Natural killer cell (primary cell): ENCODE measurements at places on chromosomes 5 and 9. TPM values are rescaled to one million over a fixed set of nuclear protein-coding genes. Genes with fewer than 3 reads are reported as not detected.

GRCh38 chr9:109500421-109500974, 2.4 kb upstream of the PTPN3 start:
- no peak overlapping the region for H3K27ac ChIP-seq
- DNase-seq, result no peak
- no peak overlapping the region for H3K4me3 ChIP-seq

DNA sequence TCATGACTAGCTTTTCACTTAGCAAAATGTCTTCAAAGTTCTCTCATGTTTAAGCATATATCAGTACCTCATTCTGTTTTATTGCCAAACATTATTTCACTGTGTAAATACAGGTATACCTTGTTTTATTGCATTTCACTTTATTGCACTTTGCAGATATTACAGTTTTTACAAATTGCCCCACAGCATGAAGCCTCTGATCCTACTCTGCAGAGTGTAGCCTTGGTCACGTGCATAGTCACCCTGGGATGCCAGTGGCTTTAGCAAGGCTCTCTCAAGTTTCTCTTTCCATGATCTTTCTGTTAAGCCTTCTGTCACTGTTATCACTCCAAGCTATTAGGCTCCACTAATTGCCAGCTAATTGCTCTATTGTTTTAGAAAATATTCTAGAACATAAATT, 182.2 kb upstream of the GRIA1 start:
- no peak overlapping the region for H3K27ac ChIP-seq
- DNase-seq, result no peak
- no peaks in the 10 kb centered on the region for H3K4me1 ChIP-seq
- no peak overlapping the region for H3K4me3 ChIP-seq

DNA sequence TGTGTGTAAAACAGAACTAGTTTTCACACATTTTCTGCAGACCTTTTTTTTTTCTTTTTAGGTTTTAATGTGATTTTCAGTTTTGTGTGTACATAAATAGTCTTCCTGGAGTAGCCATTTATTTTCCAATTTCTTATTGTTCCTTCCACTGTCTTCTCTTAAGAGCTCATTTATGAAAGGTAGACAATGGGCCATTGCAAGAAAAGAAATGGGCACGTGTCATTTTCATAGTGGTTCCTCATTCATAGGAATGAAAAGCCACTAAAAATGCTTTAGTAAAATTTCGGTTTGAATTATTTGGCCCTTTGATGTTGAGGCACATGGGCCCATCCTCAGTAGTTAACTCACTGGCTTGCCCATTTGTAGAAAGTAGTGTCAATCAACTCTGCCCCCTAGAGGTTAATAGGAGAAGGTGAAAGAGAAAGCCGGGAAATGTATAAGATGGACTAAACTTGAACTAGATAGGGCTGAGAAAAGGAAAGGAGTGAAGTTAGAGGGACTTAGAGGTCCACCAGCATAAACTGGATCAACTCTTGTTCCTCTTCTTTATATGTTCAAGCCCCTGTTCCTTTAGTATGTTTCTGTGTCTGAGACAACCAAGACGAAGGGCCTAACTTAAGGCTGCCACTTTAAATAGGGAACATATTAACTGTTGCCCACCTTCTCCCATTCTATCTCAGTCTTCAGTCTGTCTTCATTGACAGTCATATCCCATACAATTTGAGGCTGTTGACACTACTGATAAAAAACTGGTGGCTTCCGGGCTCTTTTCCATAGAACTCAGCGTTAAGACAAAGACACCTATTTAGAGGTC, 72.6 kb downstream of the SMARCA2 start:
- H3K4me3 ChIP-seq, result no peak overlapping the region
- peaks cover 84% of the 10 kb centered on the region for H3K36me3 ChIP-seq
- no peaks in the 10 kb centered on the region for H3K27me3 ChIP-seq
- DNase-seq, result peak; percentile 72

DNA sequence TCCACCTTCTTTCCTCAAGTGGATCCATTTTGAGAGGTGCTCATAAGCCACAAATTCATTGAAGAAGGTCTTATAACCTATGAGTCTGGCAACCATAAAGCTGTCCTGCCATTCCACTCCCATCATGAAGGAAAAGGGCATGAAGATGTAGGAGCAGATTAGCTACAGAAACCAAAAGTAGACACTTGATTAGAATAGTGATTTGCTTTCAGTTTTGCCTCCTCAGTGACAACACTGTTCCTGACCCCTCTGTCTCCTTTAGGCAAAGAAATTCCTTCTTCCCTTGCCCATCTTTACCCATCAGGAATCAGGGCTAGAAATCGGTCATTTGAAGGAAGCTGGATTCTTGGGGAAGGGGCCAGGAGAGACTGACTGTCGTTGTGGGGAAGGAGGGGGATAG, 55.2 kb downstream of the SLC28A3 start:
- no peak for DNase-seq
- H3K4me1 ChIP-seq, result peaks cover 2% of the 10 kb centered on the region
- no peak overlapping the region for H3K27ac ChIP-seq
- no peak overlapping the region for H3K4me3 ChIP-seq
- no peaks in the 10 kb centered on the region for H3K36me3 ChIP-seq

GRCh38 chr5:69317391-69317790, 15.2 kb downstream of the CCDC125 start:
- no peaks in the 10 kb centered on the region for H3K27me3 ChIP-seq
- H3K27ac ChIP-seq, result no peak overlapping the region
- H3K4me3 ChIP-seq, result no peak overlapping the region
- no peaks in the 10 kb centered on the region for H3K4me1 ChIP-seq
- H3K36me3 ChIP-seq, result peaks cover 8% of the 10 kb centered on the region

- H3K27me3 ChIP-seq, result no peaks in the 10 kb centered on the region
- no peaks in the 10 kb centered on the region for H3K36me3 ChIP-seq
- H3K4me3 ChIP-seq, result no peak overlapping the region
- H3K27ac ChIP-seq, result no peak overlapping the region
Observed at GRCh38 chr5:98605426-98605825, 168.0 kb upstream of the RGMB start.

DNA sequence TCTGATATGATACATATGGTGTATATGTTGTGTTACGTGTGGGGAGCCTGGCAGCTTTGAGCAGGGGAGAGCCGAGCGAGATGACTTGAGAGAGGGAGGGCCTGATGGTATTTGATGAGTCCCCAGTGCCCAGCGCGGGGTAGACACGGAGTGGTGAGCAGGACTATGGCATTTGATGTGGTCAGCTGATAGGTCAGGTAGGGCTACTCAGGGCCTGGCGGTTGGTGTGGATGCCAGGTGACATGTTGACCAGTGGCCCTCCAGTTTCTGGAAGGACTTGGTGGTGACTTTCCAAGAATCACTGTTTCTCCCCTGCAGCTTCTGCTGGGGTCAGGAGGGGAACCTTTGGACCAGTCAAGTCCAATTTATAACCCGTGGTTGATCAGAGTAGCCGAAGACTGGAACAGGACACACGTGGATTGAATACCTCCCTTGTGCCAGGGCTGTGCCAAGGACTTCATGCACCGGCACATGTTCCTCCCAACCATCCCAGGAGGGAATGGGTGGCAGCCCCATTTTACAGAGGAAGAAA, 148.8 kb downstream of the RGS3 start:
- peaks cover 6% of the 10 kb centered on the region for H3K4me1 ChIP-seq
- no peak for DNase-seq
- no peaks in the 10 kb centered on the region for H3K36me3 ChIP-seq
- H3K27ac ChIP-seq, result no peak overlapping the region

GRCh38 chr5:72439192-72439591, 68.0 kb downstream of the ZNF366 start:
- no peak for DNase-seq
- no peak overlapping the region for H3K27ac ChIP-seq
- no peak overlapping the region for H3K4me3 ChIP-seq

DNA sequence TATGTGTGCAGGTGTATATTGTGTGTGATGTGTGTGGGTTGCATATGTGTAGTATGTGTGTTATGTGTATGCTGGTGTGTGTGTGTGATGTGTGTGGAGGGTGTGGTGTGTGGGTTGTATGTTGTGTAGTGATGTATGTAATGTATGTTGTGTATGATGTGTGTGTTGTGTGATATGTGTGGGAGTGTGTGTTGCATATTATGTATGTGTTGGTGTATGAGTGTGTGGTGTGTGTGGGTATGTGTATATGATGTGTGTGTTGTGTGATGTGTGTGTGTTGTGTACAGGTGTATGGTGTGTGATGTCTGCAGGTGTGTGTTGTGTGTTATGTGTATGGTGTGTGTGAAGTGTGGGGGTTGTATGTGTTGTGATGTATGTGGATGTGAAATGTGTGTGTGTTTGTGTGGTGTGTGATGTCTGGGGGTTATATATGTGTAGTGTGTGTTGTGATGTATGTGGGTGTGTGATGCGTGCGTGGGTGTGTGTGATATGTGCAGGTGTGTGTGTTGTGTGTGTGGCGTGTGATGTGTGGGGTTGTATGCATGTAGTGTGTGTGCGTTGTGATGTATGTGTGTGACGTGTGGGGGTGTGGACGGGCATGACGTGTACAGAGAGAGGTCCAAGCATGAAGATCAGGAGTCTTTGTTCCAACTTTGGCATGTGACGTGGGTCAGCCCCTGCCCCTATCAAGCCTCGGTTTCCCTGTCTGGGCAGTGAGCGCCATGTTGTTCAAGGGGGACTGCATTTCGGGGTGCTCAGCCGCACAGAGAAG, 8.5 kb upstream of the CRB2 start:
- H3K27ac ChIP-seq, result no peak overlapping the region
- no peaks in the 10 kb centered on the region for H3K36me3 ChIP-seq
- H3K27me3 ChIP-seq, result no peaks in the 10 kb centered on the region
- DNase-seq, result no peak
- peaks cover 23% of the 10 kb centered on the region for H3K4me1 ChIP-seq
- no peak overlapping the region for H3K4me3 ChIP-seq

GRCh38 chr9:83020864-83021263, 42.1 kb downstream of the RASEF start:
- no peaks in the 10 kb centered on the region for H3K4me1 ChIP-seq
- H3K36me3 ChIP-seq, result no peaks in the 10 kb centered on the region
- no peak for DNase-seq
- no peak overlapping the region for H3K27ac ChIP-seq

DNA sequence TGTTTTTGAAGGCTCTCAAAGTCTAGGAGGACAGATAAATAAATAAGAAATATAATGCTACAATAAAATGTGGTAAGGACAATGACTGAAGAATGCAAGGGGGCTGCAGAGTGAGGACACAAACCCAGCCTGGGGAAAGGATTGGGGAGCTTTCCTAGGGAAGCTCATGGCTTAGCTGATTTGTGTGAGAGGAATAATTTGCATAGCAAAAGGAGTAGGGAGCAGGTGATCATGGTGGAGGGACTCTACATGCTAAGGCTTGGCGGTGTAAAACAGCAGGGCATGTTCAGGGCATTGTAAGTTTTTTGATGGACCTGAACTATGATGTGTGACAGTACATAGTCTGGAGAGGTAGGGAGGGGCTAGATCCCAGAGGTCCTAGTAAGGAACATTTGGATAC, 49.5 kb upstream of the CLINT1 start:
- H3K27ac ChIP-seq, result no peak overlapping the region
- no peak overlapping the region for H3K4me3 ChIP-seq
- H3K36me3 ChIP-seq, result no peaks in the 10 kb centered on the region
- no peaks in the 10 kb centered on the region for H3K27me3 ChIP-seq
- no peaks in the 10 kb centered on the region for H3K4me1 ChIP-seq

DNA sequence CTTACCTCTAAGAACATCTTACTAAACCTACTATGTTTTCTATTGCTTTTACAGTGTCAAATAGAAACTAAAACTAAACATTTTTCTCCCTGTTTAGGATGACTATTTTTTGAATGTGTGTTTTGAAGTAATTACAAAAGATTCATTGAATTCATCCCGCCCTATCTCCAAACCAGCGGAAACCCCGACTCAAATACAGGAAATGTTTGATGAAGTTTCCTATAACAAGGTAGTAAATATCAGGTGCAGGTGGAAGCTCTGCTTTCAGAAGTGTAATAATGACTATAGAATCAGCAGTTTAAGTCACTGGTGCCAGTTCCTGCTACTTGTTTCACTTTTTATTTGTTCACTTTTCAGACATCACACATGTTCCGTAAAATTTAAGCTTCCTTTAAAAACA, 20.0 kb downstream of the ERAP2 start:
- H3K27ac ChIP-seq, result peak overlapping the region; percentile 81
- H3K4me1 ChIP-seq, result peaks cover 3% of the 10 kb centered on the region
- H3K36me3 ChIP-seq, result peaks cover 78% of the 10 kb centered on the region
- H3K27me3 ChIP-seq, result no peaks in the 10 kb centered on the region
- peak; percentile 68 for DNase-seq
- H3K4me3 ChIP-seq, result peak overlapping the region; percentile 19

FOXD4L4 gene
- total RNA-seq, result not detected

IL31RA gene
- not detected for total RNA-seq

ZNF608 gene
- 0.39 TPM for total RNA-seq

CER1 gene
- not detected for total RNA-seq

TAF11L4 gene
- total RNA-seq, result not detected

FOXD4 gene
- not detected for total RNA-seq

PRUNE2 gene
- total RNA-seq, result not detected

PCDHGA4 gene
- not detected for total RNA-seq

MRRF gene
- 29.9 TPM for total RNA-seq

SET gene
- 341 TPM for total RNA-seq

TRIP13 gene
- 0.57 TPM for total RNA-seq
